ENCODE measurements at places on chromosomes 12 and 14. TPM values are rescaled to one million over a fixed set of nuclear protein-coding genes. Genes with fewer than 3 reads are reported as not detected.

DNA sequence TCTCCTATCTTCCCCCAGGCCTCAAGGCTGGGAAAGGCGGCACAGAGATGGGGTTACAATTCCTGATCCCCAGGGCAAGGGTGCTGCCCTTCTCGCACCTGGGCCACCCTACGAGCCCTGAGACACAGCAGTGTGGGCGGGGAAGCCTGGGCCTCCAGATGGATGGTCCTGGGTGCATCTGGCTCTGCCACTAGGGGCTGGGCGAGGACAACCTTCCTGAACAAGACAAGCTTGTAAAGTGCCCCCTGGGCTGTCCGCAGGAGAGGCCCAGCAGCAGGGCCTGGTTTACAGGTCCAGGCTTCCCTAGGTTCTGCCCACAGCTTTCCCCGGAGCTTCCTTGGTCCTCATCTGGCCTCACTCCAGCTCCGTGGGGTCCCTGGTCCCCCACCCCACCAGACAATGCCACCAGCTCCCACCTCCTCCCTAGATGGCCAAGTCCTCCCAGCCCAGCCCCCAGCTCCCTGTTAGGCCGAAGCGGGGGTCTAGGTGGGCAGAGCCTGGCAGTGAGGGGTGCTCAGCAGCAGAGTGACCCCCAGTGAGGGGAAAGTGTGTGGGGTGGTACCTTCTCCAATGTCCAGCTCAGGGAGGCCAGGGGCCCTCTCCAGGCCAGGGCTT is 8.9 kb downstream of the ARL6IP4 start:
- no peak for DNase-seq

DNA sequence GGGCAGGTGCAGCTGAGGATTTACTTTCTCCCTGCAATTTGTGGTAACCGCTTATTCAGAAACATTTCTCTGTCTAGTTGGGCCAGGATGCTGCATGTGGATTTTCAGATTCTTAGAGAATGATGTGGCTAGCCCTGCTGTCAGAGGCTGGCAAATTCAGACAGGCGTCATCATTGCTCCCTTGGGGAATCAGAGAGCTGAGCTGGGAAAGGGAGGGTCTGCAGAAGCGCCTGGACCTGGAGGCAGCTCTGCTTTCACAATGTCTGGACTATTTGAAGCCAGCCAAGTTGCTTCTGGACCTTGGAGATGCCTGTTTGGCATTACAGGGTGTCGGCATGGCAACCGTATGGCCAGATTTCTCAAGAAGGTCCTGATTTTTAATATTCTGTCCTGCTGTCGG is 3.4 kb downstream of the GALNT16 start:
- DNase-seq, result peak; percentile 48

DNA sequence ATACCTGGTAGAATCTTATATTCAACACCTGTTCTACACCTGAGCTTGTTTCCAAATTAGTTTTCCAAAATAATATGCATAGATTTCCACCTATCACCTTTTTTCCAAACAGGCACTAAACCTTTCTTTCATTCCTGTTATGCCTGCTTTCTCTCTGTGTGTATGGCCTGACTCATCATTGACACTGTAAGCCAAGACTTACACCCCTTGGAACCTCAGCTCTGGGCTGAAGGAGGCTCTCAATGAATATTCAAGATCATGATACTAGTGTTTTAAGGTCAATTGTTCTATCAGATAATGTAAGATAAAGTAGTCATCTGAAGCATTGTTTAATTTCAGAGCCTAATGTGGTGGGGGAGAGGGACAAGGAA is 1193.3 kb downstream of the FLRT2 start:
- DNase-seq, result no peak

GRCh38 chr12:63814146-63814772 is 30.2 kb upstream of the SRGAP1 start:
- DNase-seq, result no peak

GRCh38 chr14:105135700-105136395 is 32.7 kb downstream of the JAG2 start:
- no peak for DNase-seq

DNA sequence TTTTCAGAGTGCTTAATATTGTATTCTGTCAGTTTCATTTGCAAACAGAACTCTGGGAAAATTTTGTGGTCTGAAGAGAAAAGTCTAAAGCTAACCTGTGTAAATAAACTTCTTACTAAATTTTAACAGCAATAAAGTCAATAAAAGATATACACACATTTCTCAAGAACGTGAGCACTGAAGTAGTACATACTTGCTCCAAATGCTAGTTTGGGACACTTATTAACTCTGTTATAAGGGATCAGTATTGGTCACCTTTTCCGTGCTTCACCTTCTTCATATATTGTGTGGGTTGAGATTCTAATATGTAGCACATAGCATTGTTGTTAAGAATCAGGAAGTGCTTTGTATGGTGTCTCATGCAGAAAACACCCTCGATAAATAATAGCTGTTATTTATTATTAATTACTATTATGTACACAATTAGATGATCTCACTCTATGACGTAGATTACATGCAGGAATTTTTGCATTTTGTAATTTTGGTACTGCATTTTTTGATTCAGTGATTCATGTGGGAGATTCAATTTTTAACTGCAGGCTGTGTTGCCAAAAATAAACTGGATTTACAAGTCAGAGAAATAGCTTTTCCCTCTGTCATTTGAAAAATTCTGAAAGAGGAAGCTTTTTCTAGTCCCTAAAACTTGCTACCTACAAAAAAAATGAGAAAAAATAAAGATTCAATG is 300.9 kb downstream of the ACSS3 start:
- DNase-seq, result no peak

- DNase-seq, result no peak
These were observed 653.3 kb upstream of the MIS18BP1 start for GRCh38 chr14:45906257-45906656.

DNA sequence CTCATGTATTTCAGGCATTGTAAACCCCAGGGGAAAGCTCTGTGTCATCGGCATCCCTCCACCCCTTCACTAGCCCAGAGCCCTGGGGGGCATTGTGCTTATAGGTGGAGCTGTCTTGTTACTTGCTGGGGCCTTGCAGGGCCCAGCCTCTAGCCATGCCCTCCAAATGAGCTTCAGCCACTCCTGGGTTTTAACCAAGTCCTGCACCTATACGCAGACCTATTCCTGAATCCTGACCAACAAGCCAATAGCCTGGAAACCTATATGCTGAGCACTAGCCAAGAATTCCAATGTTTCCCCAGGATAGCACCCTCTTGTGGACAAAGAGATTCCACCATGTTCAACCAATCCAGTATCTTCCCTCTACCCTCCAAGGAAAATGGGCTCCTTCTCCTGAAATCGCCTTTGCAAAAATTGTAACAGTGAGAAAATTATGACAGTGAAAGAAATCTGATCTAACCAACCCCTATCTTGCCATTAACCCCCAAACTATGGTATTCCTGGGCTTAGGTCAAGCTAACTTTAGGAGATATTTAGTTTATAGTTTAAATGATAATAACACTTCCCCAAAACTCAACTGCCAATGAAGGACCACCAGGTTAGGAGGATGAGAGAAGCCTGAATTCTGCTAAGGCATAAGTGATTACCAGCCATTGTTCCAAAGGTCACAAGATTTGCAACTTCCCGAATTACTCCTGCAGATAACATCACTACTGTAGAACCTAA is 55.5 kb downstream of the TTC7B start:
- no peak for DNase-seq

DNA sequence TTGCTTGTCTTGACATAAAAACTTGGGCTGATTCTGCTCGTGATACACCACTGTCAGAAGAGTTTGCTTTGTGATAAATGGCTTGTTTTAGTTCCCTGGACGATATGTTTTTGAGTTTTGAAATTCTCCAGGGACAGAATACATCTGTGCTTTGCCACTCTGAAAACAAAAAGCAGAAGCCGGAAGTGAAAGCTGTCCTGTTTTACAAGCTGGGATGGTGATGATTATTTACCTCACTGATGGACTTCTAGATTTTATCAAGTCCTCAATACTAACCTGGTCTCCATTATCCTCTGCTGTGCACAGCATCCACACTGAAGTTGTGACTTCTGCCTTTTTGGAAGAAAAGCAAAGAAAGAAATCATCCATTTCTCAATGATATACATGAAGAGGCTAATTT is 251.6 kb downstream of the TRHDE start:
- no peak for DNase-seq

GRCh38 chr12:8697120-8697475 is 693 bp upstream of the RIMKLB start:
- DNase-seq, result peak; percentile 75

DNA sequence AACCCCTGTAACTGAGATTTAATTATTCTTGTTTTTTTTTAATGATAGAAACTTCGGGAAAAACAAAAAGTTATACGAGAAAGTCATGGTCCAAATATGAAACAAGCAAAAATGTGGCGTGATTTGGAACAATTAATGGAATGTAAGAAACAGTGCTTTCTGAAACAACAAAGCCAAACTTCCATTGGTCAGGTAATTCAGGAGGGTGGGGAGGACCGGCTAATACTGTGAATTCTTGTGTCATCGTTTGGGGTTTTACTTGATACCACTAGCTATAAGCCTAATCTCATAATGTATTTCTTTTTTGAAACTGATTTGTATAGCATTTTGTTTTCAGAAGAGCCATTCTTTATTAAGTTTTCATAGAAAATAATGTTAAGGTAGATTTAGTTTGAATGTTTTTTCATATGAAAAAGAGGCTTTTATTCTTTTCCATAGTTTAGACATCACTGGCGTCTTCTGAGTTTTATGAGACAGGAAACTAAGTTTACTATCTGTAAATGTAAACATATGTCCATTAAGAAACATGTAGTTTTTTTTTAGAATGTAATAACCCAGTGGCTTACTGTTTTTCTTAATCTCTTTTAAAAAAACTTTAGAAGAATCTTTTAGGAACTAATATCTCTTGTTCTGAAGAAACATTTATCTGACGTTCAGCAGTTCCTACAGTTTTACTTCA is 62.9 kb upstream of the ATP2A2 start:
- no peak for DNase-seq

- DNase-seq, result no peak
These were observed 16.3 kb downstream of the COX16 start for GRCh38 chr14:70343141-70343540.

DNA sequence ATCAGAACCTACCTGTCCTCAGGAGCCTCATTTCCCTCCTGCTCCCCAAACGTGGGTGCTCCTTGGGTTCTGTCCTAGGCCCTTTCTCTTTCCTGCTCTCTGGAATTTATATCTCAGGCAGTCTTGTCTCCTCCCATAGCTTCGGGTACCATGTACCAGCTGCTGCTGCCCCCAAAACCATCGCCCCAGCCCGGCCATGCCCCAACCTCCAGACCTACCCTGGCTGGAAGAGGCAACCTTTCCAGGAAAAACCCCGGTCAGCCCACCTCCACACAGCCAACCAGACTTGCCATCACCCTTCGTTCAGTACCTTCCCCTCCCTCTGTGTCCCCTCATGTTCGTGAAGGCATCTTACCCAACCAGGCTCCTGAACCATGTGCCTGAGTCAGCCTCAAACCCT is 165.1 kb downstream of the CALM1 start:
- no peak for DNase-seq

DNA sequence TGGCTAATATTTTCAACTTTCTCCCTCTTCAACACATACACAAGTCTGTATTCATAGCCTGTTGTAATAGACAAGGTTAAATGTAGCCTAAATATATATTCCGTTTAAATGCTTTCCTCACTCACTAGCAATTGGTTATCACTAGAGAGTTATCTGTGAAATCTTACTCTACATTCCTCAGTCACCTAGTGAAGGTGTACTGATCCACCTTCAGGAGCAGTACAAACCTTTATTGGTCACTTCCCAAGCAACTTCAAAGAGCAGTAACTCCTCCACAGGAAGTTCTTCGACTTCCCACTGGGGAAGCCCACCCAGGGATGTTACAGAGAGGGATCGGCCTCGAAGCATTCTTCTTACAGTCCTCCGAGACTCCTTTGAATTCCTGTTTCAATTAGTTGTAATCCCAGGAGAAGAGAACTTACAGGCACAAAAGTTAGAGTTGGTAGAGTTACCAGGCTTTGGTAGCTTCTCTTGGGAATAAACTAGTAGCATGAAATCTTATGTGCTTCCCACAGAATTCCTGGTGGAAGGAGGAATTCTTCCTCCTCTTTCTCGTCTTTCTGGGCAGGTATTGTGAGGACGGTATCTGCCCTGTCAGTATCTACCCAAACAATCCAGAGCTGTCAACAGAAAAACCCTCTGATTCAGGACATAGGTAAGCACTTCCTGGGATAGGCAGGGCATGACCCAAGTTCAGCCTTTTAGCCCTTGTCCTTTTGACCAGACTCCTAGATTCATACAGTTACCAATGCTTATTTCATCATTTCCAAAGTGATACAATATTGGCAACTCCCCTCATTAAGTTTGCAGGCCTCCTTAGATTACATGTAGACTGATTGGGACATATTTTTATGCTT is at the start of gene GYS2:
GYS2 (minus strand) TSS at position 603 of the 857 bp plus-strand sequence; CDS start at position 348, 255 bp downstream.
- DNase-seq, result no peak

- no peak for DNase-seq
These were observed 24.2 kb downstream of the CHST11 start for GRCh38 chr12:104480826-104481440.

- no peak for DNase-seq
These were observed 34.7 kb upstream of the DNM1L start for GRCh38 chr12:32644431-32644830.

Gene RTL1
- 46.9 TPM for total RNA-seq

Gene VEZT
- total RNA-seq, result 154 TPM

Gene AACS
- 35.3 TPM for total RNA-seq

Gene COCH
- total RNA-seq, result 2.8 TPM

Gene TRMT5
- 20.4 TPM for total RNA-seq

Gene MMP17
- total RNA-seq, result 6.8 TPM

Gene KRT83
- not detected for total RNA-seq

Gene GPRC5D
- not detected for total RNA-seq

Gene TMEM117
- total RNA-seq, result 19.6 TPM

Gene PZP
- total RNA-seq, result not detected

Gene CLEC6A
- total RNA-seq, result not detected

Gene RFX4
- total RNA-seq, result 0.21 TPM

Data from tongue (tissue), 3 donors.